Fibroblast of pulmonary artery (primary cell): ENCODE measurements at places on chromosomes 1 and 21.

DNA sequence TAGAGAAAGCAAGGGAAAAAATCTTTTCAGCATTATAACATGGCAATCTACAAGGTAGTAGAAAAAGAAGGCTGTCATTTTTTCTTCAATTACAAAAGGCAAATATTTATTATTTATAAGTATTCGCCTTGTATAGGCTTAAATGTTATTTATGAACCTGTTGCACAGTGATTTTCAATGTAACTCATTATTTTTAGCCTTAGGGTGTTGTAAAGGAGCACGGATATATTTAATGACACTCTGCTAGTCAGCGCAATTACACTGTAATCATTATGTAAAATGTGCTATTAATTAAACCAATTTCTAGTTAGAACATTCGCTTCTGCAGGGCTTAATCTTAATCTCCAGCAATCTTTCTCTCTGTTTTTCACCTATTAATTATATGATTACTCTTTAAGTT lies 145.0 kb downstream of the ATG4C start:
- DNase-seq = no peak

- no peak for DNase-seq
These were observed 113.0 kb upstream of the SLC25A33 start for GRCh38 chr1:9426291-9426711.

DNA sequence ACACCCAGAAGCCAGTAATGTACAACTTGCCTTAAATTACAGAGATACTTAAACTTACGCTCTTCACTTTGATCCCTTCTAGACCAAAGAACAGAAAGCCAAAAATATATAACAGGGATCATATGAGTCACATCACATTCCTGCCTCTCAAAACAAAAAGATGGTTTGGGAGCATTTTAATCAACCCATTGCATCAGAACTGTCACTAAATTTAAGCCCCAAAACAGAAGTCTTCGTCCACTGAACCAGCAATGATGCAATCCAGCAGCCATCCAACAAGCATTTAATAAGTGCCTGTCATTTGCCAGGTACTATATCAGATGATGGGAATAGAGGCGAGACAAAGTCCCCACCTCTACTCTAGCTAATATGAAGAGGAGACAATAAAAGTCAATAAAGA lies 42.7 kb upstream of the GLIS1 start:
- DNase-seq = peak; percentile 40

GRCh38 chr1:25978403-25978802 lies 19.5 kb downstream of the PAFAH2 start:
- no peak for DNase-seq

GRCh38 chr1:60746278-60746791 lies 336.0 kb upstream of the NFIA start:
- no peak for DNase-seq

- DNase-seq = no peak
These were observed 115.1 kb downstream of the TOMM20 start for GRCh38 chr1:235013512-235013911.

DNA sequence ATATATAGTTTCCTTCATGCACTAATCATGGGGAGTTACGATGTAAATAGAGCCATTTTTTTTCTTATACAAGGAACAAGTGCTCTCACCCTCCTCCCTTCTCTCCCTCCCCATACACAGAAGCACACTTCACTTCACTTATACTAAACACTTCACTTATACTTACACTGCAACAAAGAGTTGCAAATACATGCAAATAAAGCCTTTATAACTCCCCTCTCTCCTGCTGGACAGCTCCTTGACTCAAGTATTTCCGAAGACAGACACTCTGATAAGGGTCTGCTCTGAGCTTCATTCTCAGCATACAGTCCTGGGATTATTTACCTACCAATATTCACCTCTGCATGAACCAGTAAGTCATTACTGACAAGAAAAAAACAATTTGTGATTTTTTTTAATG lies 35.6 kb upstream of the ERG start:
- peak; percentile 21 for DNase-seq

GRCh38 chr1:22611530-22611947 lies 24.9 kb upstream of the C1QA start:
- DNase-seq = peak; percentile 76

DNA sequence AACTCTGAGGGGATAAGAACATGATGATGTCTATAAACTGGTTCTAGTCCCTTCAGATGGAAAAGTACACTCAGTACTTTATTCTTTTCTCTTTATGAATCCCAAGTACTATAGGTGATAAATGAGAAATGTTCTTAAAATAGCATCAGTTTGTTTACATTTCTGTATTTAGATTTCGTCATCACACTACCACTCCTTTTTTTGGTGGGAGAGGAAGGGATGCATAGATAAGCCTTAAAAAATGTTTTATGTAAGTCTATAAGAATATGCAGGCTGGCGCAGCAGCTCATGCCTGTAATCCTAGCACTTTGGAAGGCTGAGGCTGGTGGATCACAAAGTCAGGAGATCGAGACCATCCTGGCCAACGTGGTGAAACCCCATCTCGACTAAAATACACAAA lies 144.8 kb downstream of the USP25 start:
- peak; percentile 25 for DNase-seq

DNA sequence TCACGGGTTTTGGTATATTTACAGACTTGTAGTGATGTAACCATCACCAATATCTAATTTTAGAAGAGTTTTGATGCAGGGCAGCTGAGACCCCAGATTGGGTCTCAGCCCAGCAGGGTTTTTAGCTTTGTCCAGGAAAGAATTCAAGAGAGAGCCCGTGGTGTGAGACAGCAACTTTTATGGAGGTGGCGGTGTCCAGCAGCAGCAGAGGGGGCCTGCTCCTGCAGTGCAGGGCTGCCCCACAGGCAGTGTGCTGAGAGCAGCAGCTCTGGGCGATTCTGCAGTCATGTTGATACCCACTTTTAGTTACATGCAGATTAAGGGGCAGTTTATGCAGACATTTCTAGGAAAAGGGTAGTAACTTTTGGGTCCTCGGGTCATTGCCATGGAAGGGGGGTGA lies 1.8 kb upstream of the EPHX1 start:
- no peak for DNase-seq

GRCh38 chr1:15958793-15959192 lies 17.1 kb downstream of the ZBTB17 start:
- DNase-seq = peak; percentile 44
